ENCODE measurements at places on chromosomes 1 and 21.
A peak's percentile ranks its signal among the peaks of the same experiment; 100 is the strongest.

- DNase-seq, result no peak
Observed at GRCh38 chr1:41712081-41712480, 206.6 kb downstream of the HIVEP3 start.

GRCh38 chr1:232570007-232570406 lies 59.9 kb downstream of the SIPA1L2 start:
- DNase-seq, result no peak

DNA sequence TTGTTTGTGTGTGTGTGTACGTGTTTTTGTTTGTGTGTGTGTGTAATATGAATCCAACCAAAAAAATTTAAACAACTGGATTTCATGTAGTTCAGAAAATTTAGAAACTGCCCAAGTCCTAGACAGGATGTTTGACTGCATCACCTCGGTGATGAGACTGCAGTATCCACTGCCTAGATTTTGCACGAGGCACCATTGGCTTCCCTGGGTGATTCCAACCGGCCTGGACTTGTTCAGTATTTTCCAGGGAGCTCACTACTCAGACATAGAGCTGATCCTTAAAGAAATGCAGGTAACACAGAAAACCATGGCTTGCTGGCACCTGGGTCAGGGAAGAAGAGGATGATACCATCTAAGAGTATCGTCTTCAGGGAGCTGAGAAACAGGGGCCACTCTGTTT lies 18.2 kb upstream of the KCNK2 start:
- no peak for DNase-seq

DNA sequence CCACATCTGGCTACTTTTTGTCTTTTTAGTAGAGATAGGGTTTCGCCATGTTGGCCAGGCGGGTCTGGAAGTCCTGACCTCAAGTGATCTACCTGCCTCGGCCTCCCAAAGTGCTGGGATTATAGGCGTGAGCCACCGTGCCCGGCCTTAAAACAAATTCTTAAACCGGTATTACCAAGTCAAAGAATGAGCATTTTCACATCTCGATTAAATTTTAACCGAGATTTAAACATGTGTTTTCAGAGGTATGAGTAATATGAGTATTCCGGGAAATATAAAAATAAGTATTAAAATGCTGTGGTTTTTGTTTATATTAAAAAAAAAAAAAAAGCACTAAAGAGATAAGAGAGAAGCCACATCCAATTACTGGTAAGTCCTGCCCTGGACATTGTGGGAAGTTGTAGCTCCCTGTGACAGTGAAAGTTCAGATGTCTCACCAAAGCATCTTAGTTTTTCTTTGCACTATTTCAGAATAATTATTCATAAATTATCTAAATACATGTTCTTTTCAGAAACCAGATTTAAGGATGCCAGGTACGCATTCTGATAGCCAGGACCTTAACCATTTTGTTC lies 24.9 kb downstream of the ZNF281 start:
- DNase-seq, result no peak

GRCh38 chr1:225651872-225652728 lies 823 bp downstream of the ENAH start:
- no peak for DNase-seq

- DNase-seq, result no peak
Observed at GRCh38 chr1:224900062-224900630, 29.3 kb upstream of the DNAH14 start.

DNA sequence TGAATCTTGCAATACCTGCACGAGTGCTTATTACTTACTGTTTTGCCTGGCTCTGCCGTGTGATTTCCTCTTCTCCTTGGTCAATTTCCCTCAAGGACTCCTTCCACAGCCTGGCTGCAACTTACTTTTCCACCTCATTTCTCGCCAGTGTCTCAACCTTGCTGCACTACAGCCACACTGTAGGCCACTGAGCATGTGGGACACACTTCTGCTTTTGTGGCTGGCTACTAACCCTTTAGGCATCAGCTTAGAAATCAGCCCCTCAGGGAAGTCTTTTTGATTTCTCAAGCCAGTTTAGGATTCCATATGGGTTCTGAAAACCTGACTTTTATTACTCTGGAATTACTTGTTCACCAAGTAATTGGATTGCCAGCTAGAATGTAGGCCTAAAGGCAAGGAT lies 5.2 kb upstream of the DMRTB1 start:
- no peak for DNase-seq

DNA sequence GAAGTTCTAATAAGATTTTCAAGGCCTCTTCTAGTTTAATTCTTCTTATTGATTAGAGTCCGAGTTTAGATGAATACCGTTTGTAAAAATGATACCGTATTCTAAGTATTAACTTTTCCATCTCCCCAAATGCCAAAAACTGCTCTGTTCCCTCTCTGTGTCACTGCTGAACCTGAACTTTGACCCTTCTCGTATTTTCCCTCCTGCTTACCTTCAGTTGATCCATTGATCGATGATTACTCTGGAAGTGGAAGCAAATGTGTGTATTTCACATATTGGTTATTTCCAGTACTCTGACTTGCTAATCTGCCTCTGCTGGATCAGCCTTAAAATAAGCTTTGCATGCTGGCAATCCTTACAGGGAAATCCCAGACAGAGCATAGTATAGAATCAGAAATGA lies 68.5 kb downstream of the KIF1B start:
- no peak for DNase-seq

DNA sequence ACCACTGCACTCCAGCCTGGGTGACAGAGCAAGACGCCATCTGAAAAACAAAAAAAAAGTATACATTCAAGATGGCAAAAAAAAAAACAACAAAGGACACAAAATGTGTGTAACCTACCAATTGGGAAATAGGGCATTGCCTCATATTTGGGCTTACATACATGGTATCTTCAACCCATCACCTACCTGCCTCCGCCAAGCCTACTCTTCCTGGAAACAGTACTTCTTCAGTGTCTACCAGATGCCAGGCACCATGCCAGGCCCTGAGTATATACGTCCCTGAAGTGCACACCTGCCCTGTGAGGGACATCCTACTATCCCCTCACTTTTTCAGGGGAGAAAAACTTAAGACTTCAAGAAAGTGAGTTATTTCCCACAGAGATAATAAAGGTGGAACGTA lies 160.2 kb downstream of the TOMM20 start:
- DNase-seq, result no peak

DNA sequence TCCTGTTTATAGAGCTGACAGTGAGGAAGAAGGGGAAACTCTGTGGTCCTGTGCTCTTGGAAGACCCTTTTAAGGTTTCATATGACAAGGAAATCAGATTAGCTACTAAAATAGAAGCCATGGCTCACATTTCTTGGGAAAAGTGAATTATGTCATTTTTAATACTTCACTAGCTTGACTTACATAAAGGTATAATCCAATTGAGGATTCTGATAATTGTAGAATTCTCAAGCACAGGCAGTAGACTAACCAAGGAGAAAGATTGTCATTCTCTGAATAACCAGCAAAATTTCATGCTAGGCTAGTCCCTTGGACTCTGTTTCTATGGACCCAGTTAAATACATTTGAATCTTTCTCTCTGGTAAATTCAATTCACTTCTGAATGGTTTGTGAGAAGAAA lies 613.0 kb upstream of the BEND5 start:
- DNase-seq, result no peak

DNA sequence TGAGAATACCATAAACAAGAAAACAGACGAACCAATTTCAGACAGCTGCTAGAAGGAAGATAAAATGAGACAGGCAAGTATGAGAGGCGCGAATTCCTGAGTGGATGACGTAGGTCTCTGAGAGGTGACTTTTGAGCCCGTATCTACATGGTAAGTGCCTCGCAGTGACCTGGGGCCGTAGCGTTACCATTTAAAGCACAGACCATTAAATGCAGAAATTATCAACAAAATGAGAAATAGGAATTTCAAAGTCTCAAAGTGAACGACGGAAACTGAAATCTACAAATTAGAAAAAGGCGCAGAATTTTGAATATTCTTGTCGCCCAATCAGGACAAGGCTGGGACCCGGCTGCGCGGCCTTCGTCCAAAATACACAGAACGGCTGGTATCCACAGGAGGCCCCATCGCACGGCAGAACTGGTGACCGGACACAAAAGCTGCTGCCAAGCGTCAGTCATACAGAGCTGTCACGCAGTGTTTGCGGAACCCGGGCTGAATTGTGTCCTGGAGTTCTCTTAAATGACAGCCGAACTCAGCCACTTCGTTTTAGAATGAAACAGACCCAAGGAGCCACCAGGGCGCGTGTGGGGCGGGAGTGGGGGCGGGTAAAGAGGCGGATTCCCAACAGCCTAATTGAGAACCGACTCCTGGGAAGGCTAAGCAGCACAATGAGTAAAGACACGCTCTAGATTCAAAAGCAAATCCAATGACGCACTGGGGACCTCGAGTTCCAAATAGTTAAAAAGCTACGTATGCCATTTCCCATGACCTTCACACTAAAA lies 13.8 kb upstream of the BOLA1 start:
- DNase-seq, result peak; percentile 84

DNA sequence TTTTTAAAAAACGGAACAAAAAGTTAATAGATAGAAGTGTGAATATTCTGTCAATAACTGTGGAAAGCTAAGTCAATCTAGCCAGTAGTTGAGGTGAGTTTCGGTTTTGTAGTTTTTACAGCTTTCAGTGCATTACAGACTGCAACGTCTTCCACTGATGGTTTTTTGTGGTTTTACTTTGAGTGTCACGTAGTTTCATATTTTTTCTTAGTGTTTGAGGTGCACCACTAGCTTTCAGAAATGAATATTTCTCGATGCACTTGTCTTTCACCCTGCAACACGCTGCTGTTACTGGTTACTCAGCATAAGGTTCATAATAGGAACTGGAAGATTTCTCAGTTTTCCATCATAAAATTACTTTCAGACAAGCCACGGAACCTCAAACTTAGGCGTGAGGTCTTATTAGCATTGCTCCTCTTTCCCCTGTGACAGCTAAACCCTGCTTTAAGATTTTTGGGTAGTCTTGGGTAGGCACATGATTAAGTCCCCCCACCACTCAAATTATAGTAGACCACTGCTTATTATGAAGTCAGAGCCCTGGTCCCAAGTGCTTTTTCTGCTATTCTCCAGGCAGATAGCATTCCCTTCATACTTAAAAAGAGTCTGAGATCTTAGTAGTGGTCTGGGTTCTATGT lies 1412.7 kb downstream of the KCNT2 start:
- peak; percentile 25 for DNase-seq

DNA sequence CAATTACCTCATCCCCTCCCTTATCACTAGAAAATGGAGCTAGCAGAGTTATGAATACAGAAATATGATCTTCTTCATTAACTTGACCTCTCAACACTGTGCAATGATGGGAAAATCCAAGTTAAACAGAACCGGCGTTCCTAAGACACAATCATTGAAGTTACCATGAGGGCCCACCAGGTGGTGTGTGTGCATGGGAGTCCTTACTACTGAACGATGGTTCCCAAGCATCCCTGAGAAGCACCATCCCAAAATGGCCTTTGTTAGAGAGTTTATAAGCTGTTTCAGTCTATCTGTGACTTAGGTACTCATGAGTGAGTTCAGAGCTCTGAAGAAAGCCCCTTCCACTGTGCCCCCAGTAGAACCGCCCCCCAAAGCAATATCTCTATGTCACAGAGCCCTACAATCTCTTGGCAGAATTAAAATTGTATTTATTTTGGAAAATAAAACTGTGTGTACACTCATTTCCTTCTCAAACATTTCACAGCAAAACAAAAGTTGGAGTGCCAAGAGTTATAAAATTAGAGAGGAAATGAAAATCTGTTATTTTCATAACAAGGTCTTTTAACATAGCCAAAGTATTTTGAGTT lies 56.8 kb downstream of the PLD5 start:
- peak; percentile 10 for DNase-seq

DNA sequence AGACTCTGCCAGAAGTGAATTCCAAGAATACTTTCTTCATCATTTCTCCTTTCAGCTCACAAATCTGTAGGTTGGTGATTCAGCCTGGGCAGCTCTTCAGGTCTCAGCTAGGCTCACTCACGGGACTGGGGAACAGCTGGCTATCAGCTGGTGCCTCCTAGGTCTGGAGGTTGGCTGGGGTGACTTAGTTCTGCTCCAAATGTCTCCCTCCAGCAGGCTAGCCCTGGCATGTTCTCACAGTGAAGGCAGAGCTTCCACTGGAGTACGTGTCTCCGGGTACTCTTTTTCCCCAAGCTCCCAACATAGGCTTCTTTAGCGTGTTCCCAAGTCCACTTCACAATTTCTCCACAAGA lies 12.5 kb upstream of the VAMP4 start:
- DNase-seq, result no peak

- no peak for DNase-seq
Observed at GRCh38 chr1:58155418-58156123, 391.0 kb downstream of the OMA1 start.

- peak; percentile 48 for DNase-seq
Observed at GRCh38 chr21:42513151-42513984, at the start of gene SLC37A1. SLC37A1 (plus strand) TSS chr21:42513852; CDS start chr21:42518455, 4,603 bp downstream.

DNA sequence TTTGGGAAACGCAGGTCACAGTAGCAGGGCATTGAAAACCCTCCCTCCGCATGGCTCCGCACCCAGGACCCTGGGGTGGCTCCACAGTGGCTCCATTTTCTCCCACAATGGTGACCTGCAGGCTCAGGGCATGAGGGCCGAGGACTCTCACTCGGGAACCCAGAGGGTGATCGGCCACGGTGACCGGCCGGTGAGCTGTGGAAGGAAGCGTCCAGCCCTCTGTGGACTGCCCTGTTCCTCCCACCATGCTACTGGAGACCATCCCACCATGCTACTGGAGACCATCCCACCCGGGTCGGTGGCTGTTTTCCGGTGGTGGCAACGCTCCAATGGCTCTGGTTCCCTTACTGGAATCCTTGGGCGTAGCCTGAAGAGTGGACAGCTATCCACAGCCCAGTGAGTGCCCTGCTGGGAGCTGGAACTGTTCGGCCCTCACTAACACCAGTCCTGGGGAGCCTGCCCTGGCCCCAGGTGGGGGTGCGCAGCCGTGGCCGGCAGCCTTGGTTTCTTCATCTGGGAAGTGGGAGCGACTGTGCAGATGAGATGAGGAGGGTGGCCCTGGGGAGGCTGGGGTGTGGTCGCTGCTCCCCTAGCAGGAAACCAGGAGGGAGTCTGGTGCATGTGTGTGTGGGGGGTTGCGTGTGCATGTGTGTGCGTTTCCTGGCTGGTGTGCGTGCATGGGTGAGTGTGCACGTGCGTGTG lies 59.6 kb downstream of the PRDM16 start:
- DNase-seq, result no peak

- DNase-seq, result peak; percentile 74
Observed at GRCh38 chr1:41639332-41639936, 155.0 kb upstream of the EDN2 start.

- DNase-seq, result no peak
Observed at GRCh38 chr1:14138687-14139086, 438.7 kb downstream of the PRDM2 start.

- DNase-seq, result no peak
Observed at GRCh38 chr1:18347559-18347958, 133.2 kb upstream of the KLHDC7A start.

GRCh38 chr1:7902478-7903085 lies 38.1 kb downstream of the TNFRSF9 start:
- DNase-seq, result peak; percentile 70

GRCh38 chr21:46247699-46248421 lies 19.3 kb upstream of the LSS start:
- DNase-seq, result no peak

DNA sequence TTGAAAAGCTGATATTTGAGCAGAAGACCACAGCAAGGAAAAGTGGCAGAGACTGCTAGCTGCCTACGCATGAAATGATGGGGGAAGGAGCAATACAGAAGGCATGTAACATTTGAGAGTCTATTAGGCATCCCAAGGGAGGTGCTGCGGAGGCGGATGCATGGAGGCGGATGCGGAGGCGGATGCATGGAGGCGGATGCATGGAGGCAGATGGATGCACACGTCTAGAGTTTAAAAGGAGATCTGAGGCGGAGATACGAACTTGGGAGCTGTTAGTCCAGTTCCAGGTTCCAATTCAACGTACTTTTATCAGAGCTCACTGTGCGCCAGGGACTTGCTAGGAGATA lies 744 bp upstream of the DDX20 start:
- peak; percentile 24 for DNase-seq

GRCh38 chr1:200173097-200173618 lies 145.6 kb downstream of the NR5A2 start:
- no peak for DNase-seq

All from activated T-cell treated with anti-CD3 and anti-CD28 coated beads, Interleukin-2, amount 50 U/mL, for 72 hours (primary cell).